ENCODE measurements at places on chromosomes 2 and 18.
A peak's percentile ranks its signal among the peaks of the same experiment; 100 is the strongest.

DNA sequence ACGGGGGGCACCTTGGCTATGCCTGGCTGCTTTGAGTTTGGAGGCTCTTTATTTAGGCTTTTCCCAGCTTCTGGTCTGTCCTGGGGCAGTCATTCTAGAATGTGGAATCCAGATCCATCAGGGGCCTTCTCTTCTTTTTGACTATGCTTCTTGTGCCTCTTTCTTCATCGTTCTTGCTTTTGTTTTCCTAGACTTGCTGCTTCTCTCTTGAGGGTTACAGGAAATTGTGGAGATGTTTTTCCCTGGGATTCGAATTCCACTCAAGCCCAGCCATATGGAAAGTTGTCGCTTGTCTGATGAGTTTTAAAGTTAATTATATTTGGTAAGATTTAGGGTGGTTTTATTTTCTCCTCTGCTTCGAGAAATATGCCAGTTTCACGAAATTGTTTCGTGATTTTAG is 2.4 kb downstream of the GLI2 start:
- no peak for DNase-seq

DNA sequence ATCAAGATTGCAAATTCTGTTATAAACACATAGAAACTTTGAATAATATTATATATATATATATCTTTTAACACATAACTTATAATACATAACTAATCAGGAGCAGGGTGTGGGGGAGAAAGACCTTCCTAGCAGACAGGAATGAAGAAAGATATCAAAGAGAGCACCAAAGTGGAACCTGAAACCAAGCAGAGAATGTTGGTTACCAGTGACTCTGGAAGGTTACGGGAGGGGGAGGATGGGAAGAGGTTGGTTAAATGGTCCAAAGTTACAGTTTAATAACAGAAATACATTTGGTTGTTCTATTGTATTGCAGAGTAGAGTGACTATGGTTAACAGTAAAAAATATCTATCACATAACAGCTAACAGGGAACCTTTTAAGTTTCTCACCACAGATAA is 366.7 kb downstream of the LRRTM4 start:
- no peak for DNase-seq

- peak; percentile 3 for DNase-seq
Observed at GRCh38 chr2:170235860-170236679, 58.1 kb downstream of the MYO3B start.

DNA sequence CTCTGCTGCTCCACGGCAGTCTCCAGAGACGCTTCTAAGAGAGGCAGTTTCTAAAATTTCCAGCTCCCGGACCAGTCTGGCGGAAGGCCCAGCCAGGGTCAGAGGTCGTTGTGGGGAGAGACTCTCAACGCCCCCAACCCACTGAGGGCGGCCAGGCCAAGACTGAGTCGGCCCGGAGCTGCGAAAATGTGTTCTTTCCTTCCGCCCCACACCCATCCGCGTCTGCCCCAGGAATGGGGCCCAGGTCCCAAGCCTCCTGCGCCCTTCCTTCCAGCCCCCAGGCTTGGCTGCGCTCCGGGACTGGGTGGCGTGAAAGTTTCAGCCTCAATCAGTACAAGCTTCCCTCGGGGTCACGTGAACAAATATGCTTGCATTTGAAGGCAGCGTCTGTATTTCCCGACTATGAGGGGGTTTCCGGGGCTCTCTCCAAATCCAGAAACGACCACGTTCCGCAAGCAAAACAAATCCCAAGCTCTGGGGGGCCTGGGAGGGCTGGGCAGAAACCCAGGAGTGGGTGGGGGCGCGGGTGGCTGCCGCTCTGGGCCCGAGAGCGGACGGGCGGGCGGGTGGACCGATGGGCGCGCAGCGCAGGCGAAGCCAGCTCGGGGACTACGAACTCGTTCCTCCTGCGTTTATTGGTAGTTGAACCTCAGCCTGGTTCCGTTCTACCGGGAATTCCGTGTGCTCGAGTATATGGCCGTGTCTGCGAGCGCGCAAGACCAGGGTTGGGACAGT is 3.3 kb downstream of the HOXD3 start:
- DNase-seq = no peak

- DNase-seq = no peak
Observed at GRCh38 chr2:204449977-204450376, 95.3 kb upstream of the PARD3B start.

DNA sequence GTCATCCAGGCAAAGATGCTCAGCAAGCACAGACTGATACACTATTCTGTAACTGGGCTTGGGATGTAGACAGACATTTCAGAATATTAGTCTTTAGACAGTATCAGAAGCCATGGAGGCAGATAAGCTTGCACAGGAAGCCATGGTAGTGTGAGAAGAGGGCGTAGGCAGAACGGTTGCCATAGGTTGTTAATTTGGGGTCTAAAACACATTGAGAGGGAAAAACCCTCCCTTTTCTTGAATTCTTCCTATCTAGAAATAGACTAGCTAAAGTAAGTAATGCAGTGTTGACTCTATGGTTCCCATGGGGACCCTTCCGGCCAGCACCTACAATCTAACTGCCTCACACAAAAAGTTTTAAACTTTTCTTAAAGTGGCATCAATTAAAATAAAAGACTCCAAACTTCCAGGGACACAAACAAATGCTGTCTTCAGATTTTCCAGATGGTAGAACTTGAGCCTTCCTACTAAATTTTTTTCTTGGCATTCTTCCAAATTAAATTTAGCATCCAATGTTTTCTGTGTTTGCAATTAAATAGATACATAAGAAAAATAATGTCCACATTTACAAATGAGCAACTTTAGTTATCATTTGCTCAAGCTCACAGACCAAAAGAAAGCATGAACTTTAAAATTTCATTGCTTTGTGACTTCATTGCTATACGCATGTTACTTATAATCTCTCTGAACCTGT is 1.9 kb downstream of the PRKRA start:
- no peak for DNase-seq

DNA sequence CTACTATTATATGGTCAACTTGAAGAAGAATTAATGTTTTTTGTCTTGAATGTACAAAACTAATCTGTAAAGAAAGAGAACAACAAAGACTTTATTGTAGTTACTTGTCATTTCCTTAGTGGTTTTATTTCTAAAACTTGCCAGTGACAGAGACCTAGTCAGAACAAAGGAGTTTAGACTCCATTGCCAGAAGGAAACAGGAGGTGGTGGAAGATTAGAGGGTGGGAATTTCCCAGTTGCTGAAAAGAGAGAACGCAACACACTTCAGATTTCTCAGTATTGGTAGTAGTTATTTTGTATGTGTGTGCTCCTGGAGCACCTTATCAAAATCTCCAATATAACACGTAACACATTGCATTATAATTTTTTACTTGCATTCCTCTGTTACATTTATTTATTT is 81.4 kb downstream of the CDCA7 start:
- DNase-seq = no peak

DNA sequence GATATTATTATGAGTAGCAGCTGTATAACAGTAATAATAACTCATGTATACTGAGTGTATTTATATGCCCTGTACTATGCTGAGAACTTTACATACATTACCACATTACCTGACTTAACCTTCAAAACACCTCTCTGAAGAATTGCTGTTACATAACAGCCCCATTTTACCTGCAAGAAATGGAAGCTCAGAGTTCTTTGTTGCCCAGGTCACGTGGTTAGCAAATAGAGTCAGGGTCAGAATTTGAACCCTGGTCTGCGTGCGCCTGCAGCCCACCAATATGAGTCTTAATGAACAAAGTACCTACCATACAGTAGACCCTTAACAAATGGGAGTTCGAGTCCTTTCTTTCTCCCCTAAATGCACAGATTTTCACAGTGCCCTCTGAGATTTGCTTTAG is 101.9 kb downstream of the MCFD2 start:
- no peak for DNase-seq

Measured in amygdala (tissue), 56 donors.